ENCODE measurements at places on chromosomes 3 and 15. TPM values are rescaled to one million over a fixed set of nuclear protein-coding genes. Genes with fewer than 3 reads are reported as not detected.

- DNase-seq: no peak
- H3K27ac ChIP-seq: no peak overlapping the region
- H3K27me3 ChIP-seq: no peaks in the 10 kb centered on the region
- H3K4me3 ChIP-seq: no peak overlapping the region
- H3K36me3 ChIP-seq: no peaks in the 10 kb centered on the region
Observed at GRCh38 chr3:126170073-126170777, 10.2 kb downstream of the ALDH1L1 start.

DNA sequence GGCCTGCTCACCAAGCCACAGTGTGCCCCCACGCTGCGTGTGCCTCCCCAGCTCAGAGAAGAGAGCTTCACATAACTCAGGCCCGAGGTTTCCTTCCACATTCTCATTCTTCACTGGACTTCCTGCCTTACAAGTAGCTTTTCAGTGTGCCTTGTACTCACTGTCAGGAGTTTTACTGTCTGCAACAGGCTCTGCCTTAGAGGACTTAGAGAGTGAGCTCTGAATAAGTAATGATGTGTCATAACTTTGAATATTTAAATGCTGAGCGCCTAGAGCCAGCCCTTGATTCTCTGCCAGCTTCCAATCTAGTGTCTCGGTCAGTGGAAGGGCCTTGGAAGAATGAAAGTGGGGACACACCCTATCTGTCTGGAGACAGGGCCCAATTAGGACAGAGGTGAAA, 41.8 kb downstream of the ITGB5 start:
- no peaks in the 10 kb centered on the region for H3K27me3 ChIP-seq
- peak overlapping the region; percentile 69 for H3K27ac ChIP-seq
- H3K36me3 ChIP-seq: peaks cover 29% of the 10 kb centered on the region
- H3K4me1 ChIP-seq: peaks cover 27% of the 10 kb centered on the region

GRCh38 chr3:111577798-111578685, 17.1 kb downstream of the ZBED2 start:
- no peaks in the 10 kb centered on the region for H3K27me3 ChIP-seq
- H3K36me3 ChIP-seq: no peaks in the 10 kb centered on the region
- no peak overlapping the region for H3K4me3 ChIP-seq
- H3K27ac ChIP-seq: no peak overlapping the region

GRCh38 chr3:13878281-13879101, 1.4 kb downstream of the WNT7A start:
- DNase-seq: no peak
- peaks cover 30% of the 10 kb centered on the region for H3K4me1 ChIP-seq

DNA sequence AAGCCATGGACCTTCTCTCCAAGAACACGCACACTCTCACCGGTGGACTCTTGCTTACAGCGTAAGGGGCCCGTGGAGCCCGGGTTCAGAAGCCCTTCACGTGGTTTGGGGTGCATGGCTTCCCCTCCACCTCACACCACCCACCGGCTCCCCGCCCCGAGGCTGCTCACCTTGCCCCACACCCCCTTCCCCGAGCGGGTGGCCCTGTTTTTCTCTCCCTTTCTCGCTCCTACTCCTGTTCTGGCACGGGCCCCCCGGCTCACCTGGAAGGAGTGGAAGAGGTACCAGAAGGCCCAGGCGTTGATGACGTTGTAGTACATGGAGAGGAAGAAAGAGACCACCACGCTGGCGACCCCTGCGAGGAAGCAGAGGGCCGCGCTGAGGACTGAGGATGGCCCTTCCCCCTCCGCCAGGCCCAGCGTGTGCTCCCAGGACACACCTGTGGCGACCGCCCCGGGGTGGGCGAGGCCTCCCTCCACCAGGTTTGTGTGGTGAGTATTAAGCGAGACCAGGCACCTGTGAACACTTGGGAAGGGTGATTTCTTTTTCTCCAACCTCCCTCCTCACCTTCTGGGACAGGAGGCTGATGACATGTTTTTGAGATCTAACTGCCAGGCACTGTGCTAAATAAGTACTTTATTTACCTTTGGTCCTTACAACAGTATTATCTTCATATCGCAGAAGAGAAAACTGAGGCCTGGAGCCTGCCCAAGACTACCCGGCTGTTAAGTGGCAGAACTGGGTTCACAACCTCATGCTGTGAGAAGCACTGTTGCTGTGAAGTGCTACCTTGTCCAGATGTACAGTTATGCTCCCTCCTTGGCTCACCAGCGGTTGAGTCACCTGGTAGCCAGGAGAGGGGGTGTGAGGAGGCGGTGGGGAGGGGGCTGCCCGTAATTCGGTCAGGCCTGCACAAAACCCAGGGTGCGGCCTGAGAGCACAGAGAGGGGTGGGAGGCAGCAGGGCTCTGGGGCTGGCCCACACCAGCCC, 16.3 kb downstream of the SLC6A20 start:
- no peaks in the 10 kb centered on the region for H3K36me3 ChIP-seq
- no peak overlapping the region for H3K27ac ChIP-seq
- no peaks in the 10 kb centered on the region for H3K27me3 ChIP-seq
- no peaks in the 10 kb centered on the region for H3K4me1 ChIP-seq
- DNase-seq: no peak

- H3K27me3 ChIP-seq: no peaks in the 10 kb centered on the region
- no peak overlapping the region for H3K27ac ChIP-seq
- H3K36me3 ChIP-seq: no peaks in the 10 kb centered on the region
Observed at GRCh38 chr15:48466820-48467219, 135.6 kb downstream of the DUT start.

DNA sequence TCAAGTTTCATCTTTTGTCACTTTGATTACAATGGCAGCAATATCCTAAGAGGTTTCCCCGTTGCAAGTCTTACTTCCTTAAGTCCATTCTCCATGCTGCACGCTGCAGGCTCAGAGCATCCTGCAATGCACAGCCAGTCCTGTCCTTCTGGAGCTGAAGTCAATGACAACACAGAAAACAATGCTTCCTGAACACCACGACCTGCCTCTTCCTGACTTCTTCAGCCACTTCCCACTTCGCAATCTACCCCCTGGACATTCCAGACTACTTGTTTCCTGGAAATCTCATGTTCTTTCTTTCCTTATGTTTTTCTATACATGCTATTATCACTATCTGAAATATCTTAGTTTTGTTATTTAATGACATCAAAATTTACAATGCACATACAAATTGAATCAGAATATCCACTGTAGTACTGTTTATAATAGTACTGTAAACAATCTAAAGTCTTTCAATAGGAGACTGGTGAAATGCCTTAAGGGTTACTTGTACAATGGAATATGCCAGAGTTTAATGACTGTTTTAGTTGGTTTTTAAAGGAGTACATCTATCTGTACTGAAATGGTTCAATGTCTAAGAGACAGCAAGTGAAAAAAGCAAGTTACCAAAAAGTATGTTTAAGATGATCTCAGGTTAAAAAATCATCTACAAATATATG, 113.7 kb upstream of the PRTG start:
- H3K27ac ChIP-seq: no peak overlapping the region
- no peaks in the 10 kb centered on the region for H3K27me3 ChIP-seq
- no peak for DNase-seq
- H3K4me1 ChIP-seq: no peaks in the 10 kb centered on the region

POC1A gene
- 28.8 TPM for total RNA-seq

RTP1 gene
- total RNA-seq: not detected

CIP2A gene
- 40.6 TPM for total RNA-seq

GOLGA6L10 gene
- 2.3 TPM for total RNA-seq

IL17RE gene
- total RNA-seq: 22.7 TPM

RETNLB gene
- not detected for total RNA-seq

RHOV gene
- total RNA-seq: 4.1 TPM
